ENCODE measurements at places on chromosomes 5 and 9. TPM values are rescaled to one million over a fixed set of nuclear protein-coding genes. Genes with fewer than 3 reads are reported as not detected.

Gene CXCL14
- total RNA-seq: not detected

Gene IFNA21
- not detected for total RNA-seq

Gene SPAAR
- not detected for total RNA-seq

Gene PLPP6
- 9.3 TPM for total RNA-seq

Gene FAM151B
- not detected for total RNA-seq

Gene SMIM27
- total RNA-seq: 22.2 TPM

Gene SLC25A2
- 0.56 TPM for total RNA-seq

Gene PIK3R1
- 84.7 TPM for total RNA-seq
